ENCODE measurements at places on chromosomes 1 and 21. TPM values are rescaled to one million over a fixed set of nuclear protein-coding genes. Genes with fewer than 3 reads are reported as not detected.

GRCh38 chr21:43976661-43977060 lies 35.4 kb upstream of the TRAPPC10 start:
- H3K4me3 ChIP-seq, result no peak overlapping the region
- no peaks in the 10 kb centered on the region for H3K27me3 ChIP-seq
- H3K27ac ChIP-seq, result no peak overlapping the region
- peaks cover 9% of the 10 kb centered on the region for H3K4me1 ChIP-seq
- H3K36me3 ChIP-seq, result no peaks in the 10 kb centered on the region

DNA sequence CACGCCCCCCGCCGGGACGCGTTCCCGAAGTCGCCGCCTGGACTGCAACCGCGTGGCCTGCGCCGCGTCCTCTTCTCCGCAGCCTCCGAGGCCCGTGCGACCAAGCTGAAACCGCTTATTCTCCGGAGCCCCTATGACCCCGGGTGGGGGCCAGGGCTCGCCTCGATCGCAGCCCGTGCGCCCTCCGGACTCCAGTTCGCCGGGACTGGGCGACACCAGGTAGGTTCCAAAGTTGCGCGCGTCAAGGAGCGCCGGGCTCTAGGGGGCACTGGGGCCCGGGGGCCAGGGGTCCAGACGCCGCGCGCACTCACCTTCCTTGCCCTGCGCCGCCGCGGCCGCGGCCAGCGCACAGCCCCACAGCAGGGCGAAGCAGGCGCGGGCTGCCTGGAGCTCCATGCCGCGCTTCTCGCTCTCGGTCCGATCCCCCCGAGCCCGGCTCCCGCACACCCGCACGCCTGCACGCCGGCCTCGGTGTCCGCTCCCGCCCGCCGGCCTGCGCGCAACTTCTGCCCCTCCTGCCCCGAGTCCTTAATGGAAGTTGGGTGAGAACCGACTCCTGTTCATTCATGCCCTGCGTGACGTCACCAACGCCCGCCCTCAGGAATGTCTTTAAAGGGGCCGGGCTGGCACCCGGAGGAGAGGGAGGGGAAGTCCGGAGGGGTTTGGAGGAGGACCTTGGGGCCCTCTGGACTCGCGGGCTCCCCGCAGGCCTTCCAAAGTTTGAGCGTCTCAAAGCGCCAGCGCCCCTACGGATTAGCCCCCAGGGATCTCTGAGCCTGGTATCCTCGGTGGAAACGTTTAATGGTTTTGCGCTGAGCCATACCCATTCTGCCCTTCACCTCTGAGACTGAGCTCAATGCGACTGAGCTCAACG lies at the start of gene EPHA2:
TSS of gene EPHA2 (minus strand) at position 533 of the 874 bp plus-strand sequence. CDS start at position 396, 137 bp downstream.
- peaks cover 11% of the 10 kb centered on the region for H3K4me1 ChIP-seq
- H3K27me3 ChIP-seq, result no peaks in the 10 kb centered on the region
- DNase-seq, result peak; percentile 87
- no peaks in the 10 kb centered on the region for H3K36me3 ChIP-seq

The HNRNPU gene
- 330 TPM for total RNA-seq

DNA sequence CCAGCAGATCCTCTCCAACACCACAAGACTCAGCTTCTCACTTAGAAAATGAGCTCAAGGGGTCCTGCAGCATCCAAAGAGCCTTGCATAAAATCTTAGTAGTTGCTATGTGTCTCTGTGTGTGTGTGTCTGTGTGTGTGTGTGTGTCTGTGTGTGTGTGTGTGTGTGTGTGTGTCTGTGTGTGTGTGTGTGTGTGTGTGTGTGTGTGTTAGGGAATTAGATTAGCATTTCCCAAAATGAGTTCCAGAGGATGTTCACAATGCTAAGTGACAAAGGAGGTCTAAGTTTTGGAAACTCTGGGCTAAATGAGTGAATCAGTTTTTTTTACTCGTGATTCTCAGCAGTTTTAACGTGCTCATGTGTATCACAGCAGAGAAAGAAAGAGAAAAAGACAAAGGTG lies 30.5 kb downstream of the TNNT2 start:
- H3K4me1 ChIP-seq, result no peaks in the 10 kb centered on the region
- H3K4me3 ChIP-seq, result no peak overlapping the region
- no peaks in the 10 kb centered on the region for H3K36me3 ChIP-seq
- H3K27ac ChIP-seq, result no peak overlapping the region

DNA sequence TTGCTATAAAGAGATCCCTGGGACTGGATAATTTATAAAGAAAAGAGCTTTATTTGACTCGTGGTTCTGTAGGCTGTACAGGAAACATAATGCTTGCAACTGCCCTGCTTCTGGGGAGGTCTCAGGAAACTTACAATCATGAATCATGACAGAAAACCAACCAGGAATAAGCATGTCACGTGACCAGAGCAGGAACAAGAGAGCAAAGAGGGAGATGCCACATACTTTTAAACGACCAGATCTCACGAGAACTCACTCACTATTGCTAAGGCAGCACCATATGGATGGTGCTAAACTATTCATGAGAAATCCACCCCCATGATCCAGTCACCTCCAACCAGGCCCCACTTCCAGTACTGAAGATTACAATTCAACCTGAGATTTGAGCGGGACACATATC lies 49.8 kb upstream of the RCC1 start:
- no peak overlapping the region for H3K4me3 ChIP-seq
- no peaks in the 10 kb centered on the region for H3K36me3 ChIP-seq
- H3K27ac ChIP-seq, result no peak overlapping the region

- H3K27me3 ChIP-seq, result no peaks in the 10 kb centered on the region
- H3K36me3 ChIP-seq, result no peaks in the 10 kb centered on the region
- peaks cover 3% of the 10 kb centered on the region for H3K4me1 ChIP-seq
- H3K4me3 ChIP-seq, result no peak overlapping the region
Measured at GRCh38 chr1:85417876-85418275, 47.1 kb downstream of the DDAH1 start.

The KRTAP10-10 gene
- not detected for total RNA-seq

The ZNF648 gene
- total RNA-seq, result 0.57 TPM

The SLC45A1 gene
- 3.7 TPM for total RNA-seq

- no peak for DNase-seq
- peaks cover 20% of the 10 kb centered on the region for H3K4me1 ChIP-seq
- H3K27me3 ChIP-seq, result no peaks in the 10 kb centered on the region
- no peak overlapping the region for H3K4me3 ChIP-seq
- no peak overlapping the region for H3K27ac ChIP-seq
Measured at GRCh38 chr1:160208557-160209320, 3.6 kb downstream of the PEA15 start.

DNA sequence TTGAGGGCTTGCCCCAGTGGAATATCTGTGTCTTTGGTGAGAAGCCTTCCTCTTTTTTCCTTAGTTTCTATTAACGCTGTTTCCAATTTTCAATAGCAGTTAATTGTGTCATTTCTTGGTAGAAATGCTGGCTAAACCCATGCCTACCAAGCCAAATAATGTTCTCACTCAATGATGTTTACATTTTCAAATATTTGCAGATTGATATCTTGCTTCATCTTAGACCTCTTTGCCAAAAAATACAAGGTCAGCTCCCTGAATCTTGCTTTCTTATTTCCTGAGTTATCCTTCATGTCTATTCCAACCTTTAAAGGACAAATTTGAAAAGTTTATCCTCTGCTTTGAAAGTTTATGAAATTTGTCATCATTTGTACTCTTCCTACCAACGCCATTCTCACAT lies 5.1 kb downstream of the KCNJ15 start:
- H3K36me3 ChIP-seq, result no peaks in the 10 kb centered on the region
- H3K27ac ChIP-seq, result no peak overlapping the region
- no peak overlapping the region for H3K4me3 ChIP-seq
- DNase-seq, result no peak
- no peaks in the 10 kb centered on the region for H3K4me1 ChIP-seq
- H3K27me3 ChIP-seq, result no peaks in the 10 kb centered on the region

DNA sequence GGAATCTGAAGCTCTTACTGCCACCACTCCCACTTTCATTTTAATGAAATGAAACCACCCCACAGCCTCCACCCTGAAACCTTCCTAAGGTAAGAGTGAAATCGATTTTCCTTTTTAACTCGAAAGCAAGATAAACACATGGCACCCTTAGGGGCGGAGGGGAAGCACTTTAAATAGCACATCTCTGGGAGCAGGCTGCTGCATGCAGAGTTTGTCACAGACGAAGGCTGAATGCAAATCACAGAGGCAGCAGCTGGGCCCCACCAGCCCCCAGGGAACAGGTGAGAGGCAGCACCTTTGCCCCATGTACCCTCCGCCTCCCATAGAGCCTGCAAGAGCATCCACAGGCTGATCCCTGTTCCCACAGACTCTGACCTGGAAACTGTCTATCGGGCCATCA lies 60.0 kb upstream of the GRIK3 start:
- H3K27me3 ChIP-seq, result no peaks in the 10 kb centered on the region
- no peak for DNase-seq
- H3K4me3 ChIP-seq, result no peak overlapping the region
- no peaks in the 10 kb centered on the region for H3K36me3 ChIP-seq
- no peak overlapping the region for H3K27ac ChIP-seq
- H3K4me1 ChIP-seq, result no peaks in the 10 kb centered on the region

DNA sequence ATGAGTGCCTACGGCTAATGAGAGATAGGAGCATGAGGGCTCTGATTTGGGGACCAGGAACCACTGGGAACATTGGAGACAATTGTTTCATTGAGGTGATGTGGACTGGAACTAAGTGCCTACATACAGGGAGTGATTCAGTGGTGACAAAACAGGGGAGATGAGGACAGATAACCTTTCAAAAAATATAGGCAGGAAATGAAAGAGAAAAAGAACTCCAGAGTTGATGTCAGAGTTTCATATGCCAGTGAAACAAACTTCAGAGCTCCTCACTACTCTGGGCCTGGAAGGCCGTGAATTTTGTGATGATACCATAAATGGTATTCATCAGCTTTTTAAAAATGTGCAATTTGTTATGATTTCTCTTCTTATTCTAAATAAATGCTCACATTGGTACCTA lies 39.3 kb downstream of the FASLG start:
- no peaks in the 10 kb centered on the region for H3K4me1 ChIP-seq
- H3K4me3 ChIP-seq, result no peak overlapping the region
- DNase-seq, result no peak
- H3K36me3 ChIP-seq, result no peaks in the 10 kb centered on the region

DNA sequence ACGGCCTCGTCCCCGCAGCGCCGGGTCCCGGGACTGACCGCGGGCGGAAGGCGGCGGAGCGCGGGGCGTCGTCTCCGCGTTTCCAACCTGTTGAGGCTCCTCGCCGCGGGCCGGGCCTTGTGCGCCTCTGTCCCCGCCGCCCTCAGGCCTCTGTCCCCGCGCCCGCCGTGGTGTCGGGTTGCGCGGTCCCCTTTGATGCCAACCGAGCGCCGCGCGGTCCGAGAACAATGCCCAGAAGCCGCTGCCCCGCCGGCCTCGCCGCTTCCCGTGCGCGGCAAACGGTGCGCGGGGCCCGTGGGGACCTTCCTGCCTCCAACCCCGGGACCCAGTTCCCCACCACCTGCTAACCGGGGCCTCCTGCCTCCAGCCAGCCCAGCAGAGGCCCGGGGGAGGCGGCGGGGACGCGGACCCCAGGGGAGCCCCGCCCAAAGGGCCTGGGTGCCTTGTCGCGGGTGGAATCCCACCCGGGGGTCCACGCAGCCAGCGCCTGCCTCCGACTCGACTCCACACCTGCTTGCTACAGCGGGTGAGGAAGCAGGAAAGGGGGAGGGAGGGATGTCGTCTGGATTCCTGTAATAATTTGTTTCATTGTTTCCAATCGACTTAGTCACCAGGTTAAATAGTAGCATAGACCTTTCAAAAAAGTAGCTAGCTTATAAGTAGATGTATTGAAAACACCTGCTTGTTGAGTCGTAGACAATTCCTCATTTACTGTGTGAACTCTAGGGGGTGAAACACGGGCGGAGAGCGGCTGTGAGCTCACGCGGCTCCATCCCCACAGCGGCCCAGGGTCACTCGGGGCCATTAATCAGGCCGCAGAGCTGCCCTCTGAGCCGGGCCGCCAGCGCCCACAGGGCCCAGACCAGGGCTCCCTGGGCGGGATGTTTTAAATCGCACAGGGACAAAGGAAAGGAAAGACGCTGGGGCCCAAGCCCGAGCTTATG lies 1.1 kb downstream of the COL18A1 start:
- peaks cover 24% of the 10 kb centered on the region for H3K4me1 ChIP-seq
